ENCODE measurements at places on chromosomes 11 and 22. TPM values are rescaled to one million over a fixed set of nuclear protein-coding genes. Genes with fewer than 3 reads are reported as not detected.

NPTXR gene
- 0.28 TPM for total RNA-seq

DNA sequence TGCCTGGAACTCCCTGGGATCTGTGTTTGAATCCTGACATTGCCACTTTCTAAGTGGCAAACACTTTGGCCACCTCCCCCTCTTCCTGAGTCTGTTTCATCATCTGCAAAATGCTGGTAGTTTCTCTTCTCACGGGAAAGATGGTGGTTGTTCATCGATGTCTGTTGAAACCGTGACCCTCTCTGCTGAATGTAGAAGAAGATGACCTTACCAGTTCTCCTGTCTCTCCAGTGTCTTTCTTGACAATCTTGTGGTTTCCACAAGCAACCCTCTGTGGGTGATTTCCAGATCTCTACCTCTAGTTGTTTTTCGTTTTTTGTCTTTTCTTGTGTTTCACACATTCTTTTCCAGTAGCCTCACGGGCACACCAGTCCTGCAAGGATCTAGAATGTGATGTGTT, 27.5 kb downstream of the ZBTB16 start:
- H3K4me1 ChIP-seq, result no peaks in the 10 kb centered on the region
- H3K27me3 ChIP-seq, result peaks cover 8% of the 10 kb centered on the region
- no peaks in the 10 kb centered on the region for H3K36me3 ChIP-seq
- no peak overlapping the region for H3K27ac ChIP-seq
- H3K4me3 ChIP-seq, result no peak overlapping the region
- no peak for DNase-seq

- H3K4me1 ChIP-seq, result no peaks in the 10 kb centered on the region
- H3K4me3 ChIP-seq, result no peak overlapping the region
- no peak overlapping the region for H3K27ac ChIP-seq
- no peak for DNase-seq
- H3K36me3 ChIP-seq, result no peaks in the 10 kb centered on the region
Measured at GRCh38 chr11:119741369-119742262, 12.6 kb upstream of the NECTIN1 start.

GRCh38 chr11:90243534-90243933, 20.7 kb upstream of the CHORDC1 start:
- no peaks in the 10 kb centered on the region for H3K4me1 ChIP-seq
- DNase-seq, result no peak
- no peak overlapping the region for H3K4me3 ChIP-seq
- H3K27me3 ChIP-seq, result no peaks in the 10 kb centered on the region
- H3K27ac ChIP-seq, result no peak overlapping the region

- no peak for DNase-seq
- H3K4me1 ChIP-seq, result no peaks in the 10 kb centered on the region
- H3K36me3 ChIP-seq, result no peaks in the 10 kb centered on the region
- H3K27ac ChIP-seq, result no peak overlapping the region
- peaks cover 47% of the 10 kb centered on the region for H3K27me3 ChIP-seq
- no peak overlapping the region for H3K4me3 ChIP-seq
Measured at GRCh38 chr22:42459287-42460063, 27.3 kb upstream of the NFAM1 start.

DNA sequence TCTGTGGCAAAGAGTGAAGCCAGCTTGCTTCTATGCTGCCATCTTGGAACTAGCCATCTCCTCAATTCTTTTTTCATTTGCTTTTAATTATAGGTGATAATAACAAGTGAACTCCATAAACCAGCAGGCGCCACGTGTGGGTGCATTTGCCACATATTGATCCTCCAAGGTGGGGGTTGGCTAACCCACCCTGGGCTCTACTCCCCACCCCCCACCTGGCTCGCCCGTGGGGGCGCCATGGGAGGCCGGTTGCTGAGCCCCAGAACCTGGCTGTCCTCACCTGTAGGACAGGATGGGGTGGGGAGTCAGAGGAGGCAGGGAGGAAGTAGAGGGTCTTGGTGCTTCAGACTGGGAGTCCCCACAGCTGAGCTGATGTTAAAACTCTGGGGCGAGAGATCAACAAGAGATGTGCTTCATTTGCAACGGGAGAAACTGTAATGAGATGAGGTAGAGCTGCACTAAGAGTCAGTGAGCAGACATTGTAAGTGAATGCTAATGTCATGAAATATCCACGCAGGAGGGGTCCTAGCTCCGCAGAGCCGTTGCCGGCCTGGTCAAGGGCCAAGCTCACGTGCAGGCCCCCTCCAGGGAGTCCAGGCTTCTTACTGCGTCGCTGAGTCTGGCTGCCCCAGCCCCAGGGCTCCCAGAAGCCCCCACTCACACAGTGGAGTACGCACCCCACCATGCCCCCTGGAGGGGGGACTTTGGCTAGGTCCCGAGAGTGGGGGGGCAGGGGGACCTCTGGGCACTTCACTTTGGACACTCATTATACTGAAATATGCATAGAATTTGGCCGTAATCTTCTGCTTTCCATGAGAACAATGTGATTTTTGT, 59.4 kb downstream of the BRD1 start:
- no peaks in the 10 kb centered on the region for H3K27me3 ChIP-seq
- H3K36me3 ChIP-seq, result peaks cover 8% of the 10 kb centered on the region
- no peak overlapping the region for H3K4me3 ChIP-seq
- no peak for DNase-seq
- peak overlapping the region; percentile 30 for H3K27ac ChIP-seq

- no peaks in the 10 kb centered on the region for H3K27me3 ChIP-seq
- no peak overlapping the region for H3K4me3 ChIP-seq
- H3K36me3 ChIP-seq, result peaks cover 17% of the 10 kb centered on the region
- no peak overlapping the region for H3K27ac ChIP-seq
- H3K4me1 ChIP-seq, result no peaks in the 10 kb centered on the region
Measured at GRCh38 chr11:134207538-134208239, 16.1 kb downstream of the NCAPD3 start.

RFPL1 gene
- not detected for total RNA-seq

DNA sequence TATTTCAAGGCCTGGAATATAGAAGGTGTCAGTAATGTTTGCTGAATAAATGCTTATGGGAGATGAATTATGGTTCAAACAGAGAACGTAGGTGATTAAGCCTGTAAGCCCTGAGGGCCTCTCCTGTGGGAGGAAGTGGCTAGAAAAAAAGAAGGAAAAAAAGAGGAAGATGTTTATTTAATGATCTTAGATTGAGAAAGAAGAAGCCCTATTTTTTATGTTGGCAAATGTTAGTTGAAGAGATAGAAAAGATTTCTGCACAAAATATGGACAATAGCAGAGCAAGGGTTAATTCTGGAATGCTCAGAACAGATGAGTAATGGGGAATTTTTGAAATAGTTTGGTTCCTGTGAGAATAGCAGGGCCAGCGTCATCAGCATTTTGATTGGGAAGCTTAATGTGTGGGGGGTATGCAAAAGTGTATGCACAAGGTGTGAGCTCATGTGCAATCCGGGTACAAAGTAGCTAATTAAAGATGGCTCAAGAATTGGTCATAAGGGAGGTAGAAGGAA, 95.7 kb downstream of the TEAD1 start:
- H3K27me3 ChIP-seq, result no peaks in the 10 kb centered on the region
- H3K4me3 ChIP-seq, result no peak overlapping the region
- peak overlapping the region; percentile 82 for H3K27ac ChIP-seq
- DNase-seq, result peak; percentile 75
- peaks cover 16% of the 10 kb centered on the region for H3K36me3 ChIP-seq
- peaks cover 43% of the 10 kb centered on the region for H3K4me1 ChIP-seq

DNA sequence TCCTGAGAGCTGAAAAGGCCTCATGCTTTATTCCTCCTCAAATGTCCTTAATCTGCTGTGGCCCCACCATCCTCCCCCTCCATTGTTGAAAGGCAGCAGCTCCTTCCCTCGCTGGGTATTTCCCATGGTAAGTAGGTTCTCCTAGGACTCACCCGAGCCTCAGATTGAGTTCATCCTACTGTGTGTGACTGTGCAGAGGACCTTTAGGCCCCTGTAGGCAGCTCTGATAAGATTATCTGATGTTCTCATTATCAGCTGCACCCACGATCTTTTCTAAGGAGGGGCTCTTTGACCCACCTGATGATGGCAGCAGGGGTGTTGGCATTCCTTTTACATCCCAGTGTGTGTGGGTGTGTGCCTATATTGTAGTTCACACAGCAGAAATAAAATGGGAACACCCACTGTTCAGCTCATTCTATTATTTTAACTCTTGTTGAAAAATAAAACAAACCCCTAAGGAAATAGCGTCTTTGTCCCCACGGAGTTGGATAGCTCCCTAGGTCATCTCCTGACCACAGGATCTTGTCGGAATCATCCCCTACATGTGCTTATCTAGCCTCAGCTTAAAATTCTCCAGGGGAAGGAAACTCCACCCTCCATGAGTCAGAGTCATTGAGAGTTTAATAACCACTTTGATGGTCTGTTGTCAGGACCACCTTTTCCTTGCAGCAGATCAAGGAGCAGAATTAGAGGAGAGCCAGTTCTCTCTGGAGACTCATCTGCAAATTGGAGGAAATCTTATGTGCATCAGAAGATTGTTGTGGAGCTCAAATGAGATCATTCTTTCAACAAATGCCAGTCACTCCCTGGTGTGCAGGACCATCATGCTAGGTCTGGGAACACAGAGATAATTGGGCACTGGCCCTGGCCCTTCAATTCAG, 19.3 kb downstream of the ENDOD1 start:
- H3K36me3 ChIP-seq, result no peaks in the 10 kb centered on the region
- peak; percentile 14 for DNase-seq
- no peak overlapping the region for H3K27ac ChIP-seq

CLMP gene
- total RNA-seq, result 56.1 TPM

Data from IMR-90 (cell line).